ENCODE measurements at places on chromosomes 6 and 20.

GRCh38 chr20:20872428-20872827 lies 160.0 kb upstream of the RALGAPA2 start:
- no peak for DNase-seq

- DNase-seq, result no peak
These were observed 70.4 kb downstream of the ENPP1 start for GRCh38 chr6:131877999-131878789.

DNA sequence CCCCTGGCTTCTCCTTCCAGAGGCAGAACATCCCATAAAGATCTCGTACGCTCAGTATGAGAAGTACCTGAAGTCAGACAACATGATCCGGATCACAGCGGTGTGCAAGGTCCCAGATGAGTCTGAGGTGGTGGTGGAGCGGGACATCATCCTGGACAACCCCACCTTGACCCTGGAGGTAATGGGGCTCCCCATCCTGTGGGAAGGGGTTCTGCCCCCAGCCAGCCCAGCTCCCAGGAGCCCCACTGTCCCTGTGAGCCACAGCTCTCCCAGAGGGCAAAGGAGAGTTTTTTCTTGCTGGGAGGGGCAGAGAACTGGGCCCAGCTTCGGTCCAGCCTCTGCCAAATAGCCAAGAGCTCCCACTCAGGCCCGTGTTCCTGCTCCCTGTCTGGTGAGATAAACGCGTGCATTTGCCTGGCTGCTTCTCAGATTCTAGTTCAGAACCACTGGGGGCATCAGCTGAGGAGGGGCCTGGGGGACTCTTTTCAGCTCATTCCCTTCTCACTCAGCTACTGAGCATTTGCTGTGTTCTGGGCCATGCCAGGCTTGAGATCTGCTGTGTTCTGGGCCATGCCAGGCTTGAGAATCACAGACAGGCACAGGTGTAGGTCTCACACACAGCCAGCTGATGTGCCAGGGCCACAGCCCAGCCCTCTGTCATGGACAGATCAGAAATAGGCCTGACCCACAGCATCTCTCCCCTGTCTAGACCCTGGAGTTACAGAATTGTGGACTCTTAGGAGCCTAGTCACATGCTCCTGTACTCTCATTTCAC lies 39.5 kb downstream of the TGM3 start:
- DNase-seq, result no peak

- no peak for DNase-seq
These were observed 302.2 kb downstream of the QKI start for GRCh38 chr6:163716690-163717089.

DNA sequence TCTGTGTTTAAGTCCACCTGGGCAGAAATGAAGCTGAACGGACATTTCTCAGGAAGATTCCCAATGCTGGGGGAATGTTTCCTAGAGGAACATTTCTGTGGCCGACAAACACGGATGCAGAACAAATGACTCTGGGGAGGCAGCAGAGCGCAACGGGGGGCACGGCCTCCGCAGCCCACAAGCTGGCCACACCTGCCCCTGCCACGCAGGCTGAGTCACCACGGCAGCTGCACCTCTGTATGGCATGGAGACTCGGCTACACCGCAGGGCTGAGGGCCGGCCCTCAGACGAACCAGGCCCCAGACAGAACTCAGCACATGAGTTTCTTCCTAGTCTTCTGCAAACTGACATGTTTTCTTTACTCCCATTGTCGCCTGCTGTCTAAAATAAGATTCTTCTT lies 10.0 kb upstream of the PRR18 start:
- no peak for DNase-seq

DNA sequence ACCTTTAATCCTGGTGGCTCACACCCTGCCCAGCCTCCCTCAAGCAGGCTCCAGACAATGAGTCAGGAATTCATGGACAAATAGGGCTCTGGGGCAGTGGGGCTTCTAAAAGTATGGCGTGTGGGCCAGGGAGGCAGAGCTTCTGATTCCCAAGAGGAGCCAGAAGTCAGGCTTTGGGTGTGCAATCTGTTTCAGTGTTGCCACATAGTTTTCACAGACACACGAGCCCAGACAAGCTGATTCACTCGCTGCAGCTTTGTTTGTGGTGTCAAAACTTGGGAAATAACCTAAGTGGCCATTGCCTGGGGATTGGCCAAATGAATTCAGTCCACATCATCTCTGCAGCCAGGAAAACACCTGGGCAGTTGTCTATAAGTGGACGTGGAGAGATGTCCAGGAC lies 9.2 kb downstream of the PEDS1 start:
- DNase-seq, result no peak

- DNase-seq, result no peak
These were observed 68.2 kb downstream of the PSMG4 start for GRCh38 chr6:3326981-3327380.

- no peak for DNase-seq
These were observed 40.3 kb upstream of the RALGAPA2 start for GRCh38 chr20:20752712-20753111.

- no peak for DNase-seq
These were observed 89.0 kb upstream of the SUPT3H start for GRCh38 chr6:45466686-45467085.

DNA sequence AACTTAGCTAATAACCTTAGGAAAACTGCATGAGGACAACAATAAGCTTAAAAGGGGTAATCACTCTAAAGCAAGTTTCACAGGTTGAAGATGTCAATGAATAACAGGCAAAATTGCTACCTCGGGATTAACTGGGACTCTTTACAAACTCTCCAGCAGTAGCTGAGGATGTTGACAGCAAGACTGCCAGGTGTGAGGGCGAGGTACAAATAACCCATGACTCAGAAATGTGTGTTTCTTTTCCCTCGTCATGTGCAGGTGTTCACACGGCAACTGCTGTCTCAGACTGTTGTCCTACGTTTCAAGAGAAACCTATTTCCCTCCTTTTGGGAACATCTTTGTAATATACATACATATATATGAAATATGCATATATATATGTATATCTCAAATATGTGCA lies 15.9 kb downstream of the BCAS1 start:
- no peak for DNase-seq

GRCh38 chr20:19889011-19889953 lies 127.9 kb upstream of the NAA20 start:
- no peak for DNase-seq

DNA sequence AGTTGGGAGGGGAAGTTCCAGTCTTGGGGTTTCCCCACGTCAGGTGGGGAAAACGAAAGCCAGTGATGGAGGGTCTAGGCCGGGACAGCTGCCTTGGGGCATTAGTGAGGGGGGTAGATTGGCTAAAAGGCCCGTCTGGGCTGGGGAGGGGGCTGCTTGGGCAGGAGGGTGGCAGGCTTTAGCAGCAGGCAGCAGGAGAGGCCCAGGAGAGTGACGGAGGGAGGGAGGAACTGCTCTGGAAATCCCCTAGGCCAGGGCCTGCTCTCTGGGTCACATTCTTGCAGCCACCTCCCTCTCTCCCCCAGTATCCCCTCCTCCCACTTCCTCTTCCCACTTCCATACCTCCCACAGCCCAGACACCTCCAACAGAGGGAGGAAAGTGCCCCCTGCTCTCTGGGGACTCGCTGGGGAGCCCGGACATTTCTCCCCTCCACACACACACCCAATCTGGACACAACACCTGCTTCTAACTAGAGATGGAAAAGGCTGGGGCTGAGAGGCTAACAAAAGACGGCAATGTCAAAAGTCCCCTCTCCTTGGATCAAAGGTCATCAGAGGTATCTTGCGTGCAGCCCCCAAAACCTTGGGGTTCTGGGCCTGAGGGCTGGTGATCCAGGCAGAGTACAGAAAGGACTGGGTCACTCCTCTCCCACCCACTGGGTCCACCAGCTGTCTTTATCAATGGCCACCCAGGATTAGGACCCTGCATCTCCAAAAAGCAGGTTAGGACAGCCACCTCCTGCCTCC lies 1.8 kb downstream of the NFKBIE start:
- DNase-seq, result no peak

- DNase-seq, result no peak
These were observed 11.9 kb upstream of the KIAA1755 start for GRCh38 chr20:38272398-38272797.

DNA sequence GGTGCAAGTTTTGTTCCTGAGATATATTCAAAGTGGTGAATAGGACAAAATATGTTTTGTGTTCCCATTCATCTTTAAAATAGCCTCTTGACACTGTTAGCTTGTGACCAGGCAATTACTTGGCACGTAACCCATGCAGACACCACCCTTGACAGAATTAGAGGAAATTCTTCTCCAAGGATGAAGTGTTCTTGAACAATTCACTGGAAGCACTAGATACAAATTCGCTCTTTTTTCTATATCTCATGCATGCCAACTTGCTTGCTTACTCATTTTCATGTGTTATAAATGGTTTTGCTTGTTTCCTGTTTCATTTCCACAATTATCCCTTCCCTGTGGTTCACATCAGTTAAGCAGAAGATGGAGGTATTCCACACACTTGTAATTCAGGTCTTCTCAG lies 105.2 kb upstream of the MAN1A1 start:
- DNase-seq, result no peak

GRCh38 chr6:114430534-114431124 lies 87.8 kb upstream of the HS3ST5 start:
- no peak for DNase-seq

DNA sequence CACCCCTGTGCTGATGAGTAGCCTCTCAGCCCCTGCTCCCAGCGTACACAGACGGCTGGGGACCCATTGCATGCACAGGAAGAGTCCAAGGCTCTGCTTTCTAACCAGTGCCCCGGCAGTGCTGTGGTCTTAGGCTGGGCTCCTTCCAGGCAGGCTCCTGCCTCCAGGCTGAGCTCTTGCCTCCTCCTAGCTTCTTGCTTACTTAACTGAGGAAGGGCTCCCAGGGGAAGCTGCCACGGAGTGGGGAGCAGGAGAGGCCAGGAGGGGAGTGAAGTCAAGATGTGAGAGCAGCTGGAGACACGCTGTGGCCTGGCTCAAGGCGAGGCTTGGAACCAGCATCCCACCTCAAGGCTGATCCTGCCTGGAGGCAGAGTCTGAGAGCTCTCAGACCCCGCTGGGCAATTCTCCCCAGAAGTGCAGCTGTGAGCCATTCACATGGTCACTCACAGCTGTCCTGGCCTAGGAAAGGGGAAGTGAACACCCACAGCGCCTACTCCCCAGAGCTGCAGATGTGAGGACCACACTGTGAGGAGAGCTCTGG lies 141.0 kb downstream of the TBXT start:
- no peak for DNase-seq

GRCh38 chr6:33254591-33254990 lies 17.1 kb downstream of the VPS52 start:
- DNase-seq, result no peak

DNA sequence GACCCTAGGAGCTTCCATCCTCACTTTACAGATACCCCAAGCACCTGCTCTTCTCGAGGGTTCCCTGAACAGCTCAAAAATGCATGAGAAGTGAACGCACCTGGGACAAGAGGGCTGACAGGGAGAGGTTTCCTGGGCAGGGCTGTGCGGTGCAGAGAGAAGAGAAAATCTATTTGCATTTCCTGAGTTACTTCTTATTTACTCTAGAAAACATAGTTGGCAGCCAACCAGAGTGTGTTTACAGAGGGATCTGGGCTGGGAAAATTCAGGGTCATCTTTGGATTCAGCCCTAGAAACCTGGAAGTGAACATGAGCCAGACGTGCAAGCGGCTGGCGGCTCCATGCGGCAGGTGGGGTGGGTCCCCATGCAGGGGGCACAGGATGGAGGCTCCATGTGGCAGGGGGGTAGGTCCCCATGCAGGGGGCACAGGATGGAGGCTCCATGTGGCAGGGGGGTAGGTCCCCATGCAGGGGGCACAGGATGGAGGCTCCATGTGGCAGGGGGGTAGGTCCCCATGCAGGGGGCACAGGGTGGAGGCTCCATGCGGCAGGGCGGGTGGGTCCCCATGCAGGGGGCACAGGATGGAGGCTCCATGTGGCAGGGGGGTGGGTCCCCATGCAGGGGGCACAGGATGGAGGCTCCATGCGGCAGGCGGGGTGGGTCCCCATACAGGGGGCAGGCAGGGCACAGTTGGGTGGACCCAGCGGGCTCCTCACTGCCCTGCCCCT lies 342.0 kb downstream of the TAF4 start:
- no peak for DNase-seq

DNA sequence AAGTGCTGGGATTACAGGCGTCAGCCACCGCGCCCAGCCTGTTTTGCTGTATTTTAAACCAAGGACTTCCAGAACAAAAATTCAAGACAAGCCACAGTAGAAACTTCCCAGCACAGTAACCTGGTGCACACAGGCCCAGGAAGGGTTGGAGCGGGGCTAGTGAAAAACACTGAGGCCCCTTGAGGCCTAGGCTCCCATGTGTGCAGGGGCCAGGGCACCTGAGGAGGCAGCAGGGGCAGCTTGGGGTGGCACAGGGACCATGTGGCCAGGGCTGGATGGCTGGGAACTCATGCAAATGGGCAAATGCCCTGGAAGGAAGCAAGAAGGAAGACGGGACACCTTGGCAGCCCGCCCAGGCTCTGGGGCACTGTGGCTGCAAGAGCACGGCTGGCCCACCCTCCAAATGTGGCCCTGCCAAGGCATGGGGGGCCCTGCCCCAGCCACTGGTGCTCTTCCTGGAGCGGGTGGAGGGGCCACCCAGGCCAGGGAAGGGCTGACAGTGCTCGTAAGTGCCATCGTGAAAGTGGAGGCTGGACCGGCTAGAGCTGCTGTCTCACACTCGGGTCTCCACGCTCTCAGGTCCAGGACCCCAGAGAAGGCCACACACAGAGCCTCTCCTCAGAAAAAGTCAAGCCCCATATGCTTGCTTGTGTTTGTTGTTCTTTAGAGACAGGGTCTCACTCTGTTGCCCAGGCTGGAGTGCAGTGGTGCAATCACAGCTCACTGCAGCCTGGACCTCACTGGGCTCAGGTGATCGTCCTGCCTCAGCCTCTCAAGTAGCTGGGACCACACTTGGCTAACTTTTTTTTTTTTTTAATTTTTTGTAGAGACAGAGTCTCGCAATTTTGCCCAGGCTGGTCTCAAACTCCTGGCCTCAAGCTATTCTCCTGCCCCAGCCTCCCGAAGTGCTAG lies 10.3 kb downstream of the SLC2A4RG start:
- no peak for DNase-seq

- DNase-seq, result no peak
These were observed 20.4 kb downstream of the SIRPD start for GRCh38 chr20:1536893-1537730.

DNA sequence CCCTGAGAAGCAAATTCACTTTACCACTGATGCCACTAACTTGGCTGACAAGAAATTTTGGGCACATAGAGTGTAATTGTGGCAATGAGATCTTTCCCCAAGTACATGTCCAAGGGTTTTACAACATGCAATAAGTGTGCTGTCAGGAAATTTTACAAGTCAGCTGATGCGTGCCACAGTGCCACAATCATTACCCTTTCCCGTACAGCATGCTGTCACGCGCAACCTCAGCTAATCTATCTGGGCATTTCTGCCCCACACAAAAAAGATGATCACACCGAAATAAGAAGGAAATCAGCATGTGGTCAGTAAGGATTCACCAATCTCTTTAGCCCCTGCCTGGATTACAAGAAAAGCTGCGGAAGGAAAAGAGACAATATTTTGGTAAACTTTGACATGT lies 163.6 kb upstream of the PREP start:
- no peak for DNase-seq

- DNase-seq, result no peak
These were observed 16.8 kb downstream of the SFT2D1 start for GRCh38 chr6:166325383-166326042.

DNA sequence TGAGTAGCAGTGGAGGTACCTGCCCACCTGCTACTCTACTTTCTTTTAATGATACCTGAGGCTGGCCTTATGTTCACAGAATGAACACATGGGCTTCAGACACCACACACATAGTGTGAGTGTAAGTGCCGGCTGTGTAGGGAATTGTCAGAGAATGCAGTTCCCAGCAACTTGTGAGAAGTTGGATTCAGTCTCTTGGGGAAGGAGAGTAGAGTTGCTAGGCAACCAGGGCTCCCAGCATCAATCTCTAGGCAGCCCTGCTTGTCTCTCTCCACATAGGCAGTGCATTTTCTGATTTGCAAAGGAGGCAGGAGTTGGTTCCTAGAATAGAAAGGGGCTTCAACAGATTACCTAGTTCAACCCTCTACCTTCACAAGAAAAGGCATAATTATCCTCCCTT lies 74.1 kb downstream of the BFSP1 start:
- DNase-seq, result no peak

Measured in Caco-2 (cell line).